Umbilical cord (tissue), 2 donors: ENCODE measurements at places on chromosomes 4 and X. TPM values are rescaled to one million over a fixed set of nuclear protein-coding genes. Genes with fewer than 3 reads are reported as not detected.

DNA sequence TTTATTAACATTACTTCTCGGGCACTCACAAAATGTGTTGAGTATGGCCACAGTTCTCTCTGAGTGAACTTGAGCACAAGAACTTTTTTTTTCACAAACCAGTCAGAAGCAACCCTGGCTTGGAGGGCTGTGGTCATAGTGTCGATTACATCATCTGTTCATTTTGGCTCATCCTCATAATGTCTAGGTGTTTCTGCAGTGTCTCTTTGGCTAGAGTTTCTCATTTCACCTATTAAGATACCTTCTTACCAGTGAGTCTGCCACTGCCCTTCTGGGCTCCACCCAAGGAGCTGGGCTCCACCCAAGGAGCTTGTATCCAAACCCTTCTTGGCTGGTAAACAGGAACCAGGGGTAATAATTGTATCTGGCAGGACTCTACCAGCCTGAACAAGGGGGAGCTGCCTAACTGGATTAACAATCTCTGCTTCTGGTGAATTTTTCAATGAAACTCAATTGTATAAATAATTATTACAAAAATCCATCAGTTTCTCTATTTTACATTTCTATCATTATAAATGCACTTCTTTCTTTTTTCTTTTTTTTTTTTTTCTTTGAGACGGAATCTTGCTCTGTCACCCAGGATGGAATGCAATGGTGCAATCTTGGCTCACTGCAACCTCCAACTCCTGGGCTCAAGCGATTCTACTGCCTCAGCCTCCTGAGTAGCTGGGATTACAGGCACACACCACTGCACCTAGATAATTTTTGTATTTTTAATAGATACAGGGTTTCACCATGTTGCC lies 667.7 kb upstream of the SLIT2 start:
- DNase-seq, result no peak

GRCh38 chr4:140223056-140223810 lies 69.2 kb upstream of the MAML3 start:
- no peak for DNase-seq

- DNase-seq, result no peak
These were observed 38.3 kb downstream of the SERPINA7 start for GRCh38 chrX:106000203-106000602.

GRCh38 chr4:89283226-89284009 lies 24.2 kb downstream of the GPRIN3 start:
- DNase-seq, result no peak

GRCh38 chr4:93515208-93515607 lies 313.3 kb upstream of the ATOH1 start:
- DNase-seq, result no peak

- no peak for DNase-seq
These were observed 63.4 kb downstream of the CHRDL1 start for GRCh38 chrX:110732266-110732665.

DNA sequence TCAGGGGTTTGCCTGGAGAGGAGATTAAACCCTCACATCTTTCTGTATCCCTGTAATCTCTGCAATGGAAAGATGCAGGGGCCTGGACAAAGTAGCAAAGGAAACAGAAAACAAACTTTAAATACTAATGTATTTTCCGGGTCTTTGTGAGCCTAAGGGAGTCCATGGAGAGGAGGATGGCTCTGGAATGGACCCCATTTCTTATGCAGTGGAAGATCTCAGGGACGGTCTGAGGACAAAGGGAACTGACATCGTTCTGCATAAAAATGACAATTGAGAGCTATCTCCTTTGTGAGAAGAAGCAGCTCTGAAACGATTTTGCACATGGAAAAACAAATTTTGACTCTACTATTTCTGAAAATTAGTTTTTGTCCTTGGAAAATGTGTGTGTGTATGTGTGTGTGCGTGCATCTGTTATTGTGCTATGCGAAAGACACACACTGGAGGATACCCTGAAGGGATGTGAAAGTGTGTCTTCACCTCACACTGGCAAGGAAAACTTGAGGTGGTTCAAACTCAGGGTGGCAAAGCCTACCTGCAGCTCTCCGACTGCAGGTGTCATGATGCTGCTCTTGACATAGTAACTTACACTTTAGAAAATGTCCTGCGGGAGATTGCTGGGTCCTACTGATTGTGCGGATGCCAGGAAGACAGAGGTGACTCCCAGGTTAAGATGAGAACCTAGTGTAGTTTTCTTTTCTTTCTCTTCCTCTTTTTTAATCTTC lies 126.4 kb upstream of the JADE1 start:
- DNase-seq, result peak; percentile 15

- no peak for DNase-seq
These were observed 184.0 kb upstream of the ANK2 start for GRCh38 chr4:112865443-112865842.

- peak; percentile 37 for DNase-seq
These were observed 87.4 kb downstream of the PLAC1 start for GRCh38 chrX:134570899-134571298.

- no peak for DNase-seq
These were observed 477.6 kb upstream of the INTU start for GRCh38 chr4:127155116-127155515.

- no peak for DNase-seq
These were observed 510.4 kb downstream of the ANKRD50 start for GRCh38 chr4:124202099-124202498.

DNA sequence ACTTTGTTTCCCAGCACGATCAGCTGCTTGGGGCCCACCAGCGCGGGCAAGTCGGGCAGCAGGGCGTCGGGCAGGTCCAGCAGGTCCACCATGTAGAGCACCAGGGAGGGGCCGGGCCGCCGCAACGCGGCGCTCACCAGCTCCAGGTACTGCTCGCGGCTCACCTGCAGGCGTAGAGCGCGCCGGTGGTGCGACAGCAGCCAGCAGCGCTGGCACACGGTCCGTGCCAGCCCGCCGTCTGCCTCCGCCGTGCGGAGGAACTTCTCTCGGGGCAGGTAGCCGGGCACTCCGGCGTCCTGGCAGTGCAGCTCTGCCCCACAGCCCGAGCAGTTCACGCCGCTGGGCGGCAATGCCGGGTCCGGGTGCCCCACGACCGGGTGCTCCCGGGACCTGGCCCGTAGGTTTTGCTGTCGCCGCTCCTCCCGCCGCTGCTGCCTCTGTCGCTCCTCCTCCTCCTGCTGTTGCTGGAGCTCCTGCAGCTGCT lies 527 bp downstream of the NOA1 start:
- peak; percentile 14 for DNase-seq

GRCh38 chrX:12065251-12065650 lies 73.0 kb upstream of the FRMPD4 start:
- DNase-seq, result peak; percentile 4

- DNase-seq, result no peak
These were observed 494.6 kb upstream of the ATOH1 start for GRCh38 chr4:93334003-93334402.

DNA sequence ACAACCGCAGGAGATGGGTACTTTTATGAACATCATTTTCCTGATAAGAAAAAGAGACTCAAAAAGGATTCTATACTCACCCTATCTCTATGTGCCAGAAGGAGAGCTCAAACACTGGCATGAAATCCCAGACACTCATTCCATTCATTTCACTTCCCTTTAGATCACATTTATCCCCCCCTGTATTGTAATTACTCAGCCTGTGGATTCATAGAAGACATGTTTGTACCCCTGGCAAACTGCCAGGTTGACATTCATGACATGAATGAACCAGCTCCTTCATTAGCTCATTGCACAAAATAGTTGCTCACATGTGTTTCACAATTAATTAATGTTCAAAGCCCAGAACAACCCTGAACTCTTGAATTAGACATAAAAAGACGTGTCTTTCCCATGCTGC lies 4.9 kb downstream of the SMR3A start:
- peak; percentile 6 for DNase-seq

GRCh38 chr4:6964858-6965257 lies 55.2 kb downstream of the TBC1D14 start:
- no peak for DNase-seq

DNA sequence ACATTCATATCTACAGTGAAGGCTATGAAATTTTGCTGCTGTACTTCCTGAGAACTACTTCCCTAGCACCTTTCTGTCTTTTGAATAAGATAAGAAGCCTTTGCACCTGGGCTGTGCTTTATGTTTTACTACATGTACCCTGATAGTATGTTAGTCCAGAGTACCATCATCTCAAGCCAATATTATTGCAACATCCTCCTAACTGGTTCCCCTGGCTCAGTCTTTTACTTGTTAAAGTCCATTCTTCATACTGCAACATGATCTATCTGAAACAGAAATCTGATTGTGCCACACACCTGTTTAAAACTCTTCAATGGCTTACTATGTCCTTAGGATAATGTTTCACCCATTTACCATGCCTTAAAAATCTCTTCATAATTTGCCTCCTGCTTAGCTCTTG lies 102.3 kb downstream of the AGTR2 start:
- no peak for DNase-seq

GRCh38 chr4:8346838-8347605 lies 77.5 kb downstream of the HTRA3 start:
- DNase-seq, result no peak

GRCh38 chr4:74063859-74064258 lies 25.4 kb upstream of the CXCL3 start:
- DNase-seq, result no peak

DNA sequence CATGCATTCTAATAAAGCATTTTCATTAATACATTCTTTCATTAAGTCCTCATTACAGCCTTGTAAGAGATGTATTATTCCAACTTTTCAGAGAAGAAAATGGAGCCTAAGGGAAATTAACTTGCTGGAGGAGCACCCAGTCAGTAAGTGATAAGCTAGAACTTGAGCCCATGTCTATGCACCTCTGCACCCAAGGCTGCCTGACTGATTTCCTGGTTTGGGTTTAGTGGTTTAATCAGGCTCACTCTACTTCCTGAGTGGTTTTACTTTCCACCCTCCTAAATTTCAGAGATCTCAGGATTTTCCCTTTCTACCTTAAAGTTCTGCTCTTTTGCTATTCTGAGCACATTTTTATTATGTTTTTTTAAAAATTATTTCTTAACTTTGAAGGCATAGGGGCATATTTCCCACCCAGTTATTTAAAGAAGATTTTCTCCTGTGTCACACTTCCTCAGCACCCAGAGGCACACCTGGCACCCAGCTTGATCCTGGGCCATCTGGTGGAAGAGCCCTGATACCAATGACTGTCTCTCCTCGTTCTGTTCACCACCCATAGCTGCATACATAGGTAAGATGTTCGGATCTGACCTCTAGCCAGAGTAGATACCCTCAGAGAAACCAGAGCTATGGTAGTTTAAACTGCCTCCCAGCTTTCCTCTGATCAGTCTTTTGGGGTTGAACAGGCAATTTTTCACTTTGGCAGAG lies 10.4 kb downstream of the CORIN start:
- DNase-seq, result no peak

DNA sequence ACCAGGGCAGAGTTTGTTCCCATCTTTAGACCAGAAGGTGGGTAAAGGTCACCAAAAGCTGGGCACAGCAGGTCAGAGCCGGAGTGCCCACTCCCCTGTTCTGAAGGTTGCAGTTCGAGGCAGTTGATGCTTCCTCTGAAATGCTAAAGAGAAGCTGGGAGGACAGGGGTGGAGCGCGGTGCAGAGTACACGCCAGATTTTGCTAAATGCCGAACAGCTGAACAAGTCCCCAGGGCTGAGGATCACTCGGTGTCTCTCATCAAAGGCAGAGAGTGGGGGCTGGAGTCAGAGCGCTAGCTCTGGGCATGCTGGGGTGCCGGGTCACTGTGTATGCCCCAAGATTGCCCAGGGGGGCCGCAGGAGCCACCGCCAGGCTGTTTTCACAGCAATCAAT lies 197.0 kb downstream of the BCOR start:
- peak; percentile 50 for DNase-seq

DNA sequence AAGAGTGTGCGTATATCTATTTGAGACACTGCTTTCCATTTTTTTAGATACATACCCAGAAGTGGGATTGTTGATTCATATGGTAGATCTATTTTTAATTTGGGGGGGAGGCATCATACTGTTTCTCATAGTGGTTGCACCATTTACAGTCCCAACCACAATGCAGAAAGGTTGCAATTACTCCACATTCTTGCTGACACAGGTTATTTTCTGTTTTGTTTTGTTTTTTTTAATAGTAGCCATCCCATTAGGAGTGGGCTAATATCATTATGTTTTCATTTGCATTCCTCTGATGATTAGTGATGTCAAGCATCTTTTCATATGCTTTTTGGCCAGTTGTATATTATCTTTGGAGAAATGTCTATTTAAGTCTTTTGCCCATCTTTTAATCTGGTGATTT lies 15.1 kb upstream of the LHFPL1 start:
- no peak for DNase-seq

DNA sequence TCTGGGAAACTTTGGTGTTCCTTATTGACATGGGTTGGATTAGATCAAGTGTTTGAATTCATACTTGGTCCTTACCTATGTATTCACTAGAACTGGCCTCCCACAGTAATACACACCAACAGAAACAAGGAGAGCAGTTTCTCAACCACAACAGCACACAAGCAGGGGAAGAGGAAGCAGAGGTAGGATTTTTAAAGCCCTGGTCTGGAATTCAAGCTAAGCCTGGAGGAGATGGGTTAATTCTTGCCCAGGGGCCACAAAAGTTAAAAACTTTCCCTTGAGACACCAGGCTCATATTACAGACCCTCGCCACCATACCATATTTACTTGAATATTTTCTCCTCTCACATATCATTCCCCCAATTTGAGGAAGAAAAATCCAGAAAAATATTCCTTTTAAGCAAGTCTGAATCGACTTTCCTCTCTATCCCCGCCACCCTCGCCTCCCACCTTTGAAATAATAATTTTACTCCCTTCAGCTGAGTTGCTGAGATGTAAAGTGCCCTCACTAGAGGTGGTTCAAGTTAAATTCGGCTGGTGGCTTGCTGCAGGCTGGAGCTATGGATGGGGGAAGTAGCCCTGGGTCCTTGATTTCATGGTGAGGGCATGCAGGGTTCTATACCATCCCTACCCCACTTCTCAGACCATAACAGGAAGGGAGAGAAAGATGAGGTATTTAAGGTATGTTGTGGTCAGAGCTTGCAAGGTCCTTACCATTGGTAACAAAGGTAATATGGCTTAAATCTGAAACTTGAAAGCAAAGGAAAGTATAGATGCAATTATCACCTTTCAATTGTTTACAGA lies 440.2 kb downstream of the INPP4B start:
- DNase-seq, result peak; percentile 55

GRCh38 chr4:101693842-101694398 lies 96.6 kb upstream of the BANK1 start:
- peak; percentile 35 for DNase-seq

DNA sequence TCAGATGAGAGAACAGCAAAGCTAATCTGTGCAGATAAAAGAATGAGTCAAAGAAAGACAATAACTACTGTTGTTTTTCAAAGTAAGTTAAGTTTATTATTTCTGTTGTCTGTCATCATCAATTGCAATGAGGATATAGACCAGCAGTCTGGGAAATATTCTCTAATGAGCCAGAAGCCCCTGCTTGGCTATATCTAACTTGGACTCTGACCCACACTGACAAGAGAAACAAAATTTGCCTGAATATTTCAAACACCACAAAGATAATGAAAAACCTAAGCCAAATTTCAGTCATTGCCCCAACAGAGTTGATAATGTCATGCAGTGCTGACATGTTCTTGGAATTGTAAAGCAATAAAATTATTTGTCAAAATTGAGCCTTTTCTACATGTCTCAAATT lies 115.0 kb upstream of the PRDX4 start:
- DNase-seq, result no peak

FGFBP2 gene
- 6.3 TPM for total RNA-seq

BANK1 gene
- 15.9 TPM for total RNA-seq

MRPS18C gene
- total RNA-seq, result 35.4 TPM

MAGEB1 gene
- total RNA-seq, result 0.96 TPM

GLRA2 gene
- total RNA-seq, result 2.9 TPM

KLF8 gene
- 7.2 TPM for total RNA-seq

MAP3K15 gene
- total RNA-seq, result not detected

TKTL1 gene
- total RNA-seq, result 22.4 TPM

APLN gene
- total RNA-seq, result 1.2 TPM

DHX15 gene
- 162 TPM for total RNA-seq

TBC1D9 gene
- 38.5 TPM for total RNA-seq
